CD4-positive, alpha-beta T cell treated with Interleukin-10 for 1 hour (primary cell): ENCODE measurements at places on chromosomes 7 and 10.

DNA sequence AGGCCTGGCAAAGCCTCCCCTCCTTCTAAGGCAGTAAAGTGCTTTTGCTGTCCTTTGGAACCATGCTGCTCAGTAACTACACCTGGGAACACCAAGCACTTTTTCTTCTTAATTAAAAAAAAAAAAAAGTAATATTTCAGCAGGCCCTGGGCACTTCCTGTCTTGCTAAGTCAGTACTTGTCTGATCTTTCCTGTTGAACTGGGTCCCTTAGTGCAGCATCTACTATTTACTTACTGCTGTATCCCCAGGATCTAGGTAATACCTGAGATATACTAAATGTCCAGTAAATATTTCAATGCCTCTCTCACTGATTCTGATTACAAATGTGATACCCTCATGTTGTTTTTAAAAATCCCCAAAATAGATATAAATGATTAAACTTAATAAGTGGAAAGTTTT, 77.4 kb downstream of the PPP1R3C start:
- no peak for DNase-seq

GRCh38 chr7:121163699-121164098, 165.1 kb upstream of the WNT16 start:
- no peak for DNase-seq

DNA sequence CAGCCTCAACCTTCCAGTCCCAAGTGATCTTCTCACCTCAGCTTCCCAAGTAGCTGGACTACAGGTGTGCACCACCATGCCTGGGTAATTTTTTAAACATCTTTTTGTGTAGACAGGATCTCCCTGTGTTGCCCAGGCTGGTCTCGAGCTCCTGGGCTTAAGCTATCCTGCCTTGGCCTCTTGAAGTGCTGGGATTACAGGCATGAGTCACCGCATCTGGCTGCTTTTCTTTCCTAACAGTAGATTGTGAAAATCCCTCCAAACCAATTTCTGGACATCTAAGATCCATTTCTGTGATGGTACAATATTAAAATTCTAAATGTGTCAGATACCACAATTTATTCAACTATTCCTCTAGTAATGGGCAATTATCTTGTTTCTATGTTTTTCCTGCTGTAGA, 38.7 kb downstream of the RAB18 start:
- DNase-seq: no peak

DNA sequence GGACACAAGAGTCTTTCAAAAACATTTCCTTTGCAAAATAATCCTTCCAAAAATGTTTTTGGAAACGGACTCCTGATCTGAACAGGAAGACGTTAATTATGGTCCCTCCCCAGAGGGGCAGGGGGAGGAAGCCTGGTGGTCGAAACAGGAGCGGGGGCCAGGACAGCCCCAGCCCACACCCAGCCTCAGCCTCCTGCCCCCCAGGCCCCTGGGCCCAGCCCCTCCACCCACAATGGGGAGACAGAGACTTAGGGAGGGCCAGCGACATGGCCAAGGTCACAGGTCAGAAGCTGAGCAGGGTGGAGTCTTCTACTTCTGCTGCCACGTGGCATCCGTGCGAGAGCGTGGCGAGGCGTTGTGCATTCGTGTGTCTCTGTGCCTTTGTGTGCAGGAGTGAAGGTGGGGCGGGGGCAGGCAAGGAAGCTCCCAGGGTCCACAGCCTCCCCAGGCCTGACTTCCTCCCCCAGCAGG, 14.0 kb upstream of the GRIFIN start:
- no peak for DNase-seq
